ENCODE measurements at places on chromosomes 12 and 14. TPM values are rescaled to one million over a fixed set of nuclear protein-coding genes. Genes with fewer than 3 reads are reported as not detected.

The PAPLN gene
- 0.30 TPM for total RNA-seq

The PLEKHH1 gene
- total RNA-seq, result 0.29 TPM

The TAS2R9 gene
- total RNA-seq, result not detected

GRCh38 chr12:103882861-103883596, 42.0 kb upstream of the NT5DC3 start:
- no peak for DNase-seq

- no peak for DNase-seq
Measured at GRCh38 chr12:9319044-9319841, 111.0 kb upstream of the PZP start.

GRCh38 chr14:51954031-51954430, 35.3 kb upstream of the RTRAF start:
- DNase-seq, result no peak

GRCh38 chr12:64256166-64256800, 34.2 kb upstream of the KICS2 start:
- peak; percentile 39 for DNase-seq

- no peak for DNase-seq
Measured at GRCh38 chr12:91364471-91365184, 182.0 kb upstream of the DCN start.

- no peak for DNase-seq
Measured at GRCh38 chr12:4251216-4251891, 22.2 kb upstream of the CCND2 start.

GRCh38 chr12:107684990-107685359, 624 bp upstream of the PWP1 start:
- DNase-seq, result peak; percentile 20
